ENCODE measurements at places on chromosomes 7 and 10. TPM values are rescaled to one million over a fixed set of nuclear protein-coding genes. Genes with fewer than 3 reads are reported as not detected.

Gene RSBN1L
- 16.3 TPM for total RNA-seq

Gene STEAP1B
- total RNA-seq = not detected

Gene SMNDC1
- total RNA-seq = 35.4 TPM

Gene ZP3
- total RNA-seq = not detected

Gene CALHM3
- 20.3 TPM for total RNA-seq

Gene GIMAP8
- not detected for total RNA-seq

Gene DRGX
- total RNA-seq = 0.22 TPM

Gene CABCOCO1
- total RNA-seq = not detected

Gene NPY4R2
- total RNA-seq = not detected

Gene EGR2
- total RNA-seq = 17.6 TPM

Gene MICALL2
- total RNA-seq = 5.6 TPM

Gene SORCS1
- 5.4 TPM for total RNA-seq

Gene ZNF3
- total RNA-seq = 52.8 TPM

- H3K27ac ChIP-seq = no peak overlapping the region
- H3K36me3 ChIP-seq = no peaks in the 10 kb centered on the region
- DNase-seq = no peak
- peaks cover 17% of the 10 kb centered on the region for H3K4me1 ChIP-seq
- peaks cover 18% of the 10 kb centered on the region for H3K27me3 ChIP-seq
Measured at GRCh38 chr10:128624656-128625530, 498.7 kb upstream of the MKI67 start.

DNA sequence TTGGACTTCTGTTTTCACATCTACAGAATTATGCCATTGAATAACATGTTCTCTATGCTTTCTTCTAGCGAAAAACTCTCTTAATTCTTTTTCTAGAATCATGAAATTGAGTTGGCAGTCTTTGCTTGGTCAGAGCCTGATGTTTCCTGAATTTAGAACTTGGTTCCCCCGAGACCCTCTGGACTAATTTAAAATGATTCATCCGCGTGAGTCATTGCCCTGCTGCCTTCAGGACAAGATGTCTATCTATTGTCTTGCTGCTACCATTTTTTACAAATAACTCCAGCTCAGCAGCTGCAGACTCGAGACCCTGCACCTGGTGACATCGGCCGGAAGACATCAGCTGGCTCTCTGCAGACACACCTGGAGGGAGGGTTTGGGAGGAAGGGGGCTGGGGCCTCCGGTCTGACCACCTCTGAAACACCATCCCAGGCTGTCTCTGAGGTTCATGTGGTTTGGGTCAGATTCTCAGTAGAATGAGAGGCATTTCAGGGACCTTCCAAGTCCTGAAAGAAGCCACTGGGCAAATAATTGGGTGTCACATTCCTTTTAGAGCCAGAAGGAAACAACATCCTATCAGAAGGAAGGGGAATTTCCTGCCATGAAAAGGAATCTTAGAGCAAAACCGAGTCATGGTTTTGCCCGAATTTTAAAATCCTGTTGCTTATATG lies 20.9 kb upstream of the KLF6 start:
- peak overlapping the region; percentile 56 for H3K4me3 ChIP-seq
- H3K36me3 ChIP-seq = no peaks in the 10 kb centered on the region

DNA sequence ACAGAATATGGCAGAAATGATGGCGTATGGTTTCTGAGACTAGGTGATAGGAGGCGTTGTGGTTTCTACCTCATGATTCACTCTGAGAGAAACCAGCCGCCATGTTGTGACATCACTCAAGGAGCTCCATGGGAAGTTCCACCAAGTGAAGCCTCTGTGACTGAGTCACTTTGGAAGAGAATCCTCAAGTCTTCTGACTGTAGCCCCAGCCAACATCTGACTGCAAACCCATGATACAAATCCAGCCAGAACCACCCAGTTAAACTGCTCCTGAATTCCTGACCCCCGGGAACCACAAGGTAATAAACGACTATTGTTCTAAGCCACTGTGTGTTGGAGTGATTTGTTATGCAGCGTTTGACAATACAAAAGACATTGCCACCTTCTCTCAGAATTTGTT lies 91.1 kb upstream of the CARD11 start:
- no peak overlapping the region for H3K4me3 ChIP-seq
- peaks cover 3% of the 10 kb centered on the region for H3K27me3 ChIP-seq
- H3K27ac ChIP-seq = no peak overlapping the region
- no peaks in the 10 kb centered on the region for H3K36me3 ChIP-seq

- DNase-seq = no peak
- peaks cover 32% of the 10 kb centered on the region for H3K4me1 ChIP-seq
- H3K27ac ChIP-seq = no peak overlapping the region
- H3K4me3 ChIP-seq = no peak overlapping the region
Measured at GRCh38 chr10:97188261-97188711, 2.5 kb upstream of the SLIT1 start.

DNA sequence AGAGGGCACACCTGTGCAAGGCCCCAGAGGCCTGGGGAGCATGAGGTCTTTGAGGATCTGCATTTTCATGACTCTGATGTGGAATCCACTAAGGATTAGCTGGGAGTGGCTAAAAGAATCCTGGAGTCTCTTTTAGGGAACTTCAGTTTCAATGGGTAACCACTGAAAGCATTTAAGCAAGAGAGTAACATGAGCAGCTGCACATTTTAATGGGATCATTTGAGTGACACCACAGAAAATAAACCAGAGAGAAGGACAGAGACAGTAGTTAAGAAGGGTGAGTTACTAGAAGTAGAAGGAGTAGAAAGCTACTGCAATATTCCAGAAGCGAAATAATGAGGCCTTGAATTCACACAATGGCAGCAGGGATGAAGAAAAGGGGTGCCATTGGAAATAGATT lies 5.2 kb downstream of the GOT1 start:
- no peak overlapping the region for H3K4me3 ChIP-seq
- H3K4me1 ChIP-seq = peaks cover 8% of the 10 kb centered on the region
- DNase-seq = no peak
- no peak overlapping the region for H3K27ac ChIP-seq
- H3K27me3 ChIP-seq = no peaks in the 10 kb centered on the region

DNA sequence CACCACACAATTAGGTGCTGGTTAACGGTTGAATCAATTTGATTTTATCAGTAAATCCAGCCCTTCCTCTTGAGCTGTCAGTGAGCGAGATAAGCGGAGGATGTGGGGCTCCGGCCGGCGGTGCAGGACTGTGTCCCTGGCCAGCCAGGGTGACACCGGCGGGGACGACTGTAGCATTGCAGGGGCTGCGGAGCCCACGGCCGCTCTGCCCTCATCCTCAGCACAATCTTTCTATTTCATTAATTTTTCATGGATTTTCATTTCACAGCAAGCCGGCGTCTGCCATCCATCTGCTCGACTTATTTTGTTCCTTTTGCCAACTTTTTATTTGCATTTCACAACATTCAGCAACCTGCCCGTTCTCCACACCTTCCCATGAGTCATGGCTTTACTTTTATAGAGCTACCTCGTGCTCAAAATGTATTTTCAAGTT lies 4.7 kb downstream of the ADARB2 start:
- H3K36me3 ChIP-seq = no peaks in the 10 kb centered on the region
- H3K4me1 ChIP-seq = peaks cover 10% of the 10 kb centered on the region
- no peak overlapping the region for H3K27ac ChIP-seq
- H3K4me3 ChIP-seq = peak overlapping the region; percentile 17
- peaks cover 85% of the 10 kb centered on the region for H3K27me3 ChIP-seq

GRCh38 chr10:12656518-12657142 lies 307.3 kb downstream of the CAMK1D start:
- no peak for DNase-seq
- no peaks in the 10 kb centered on the region for H3K27me3 ChIP-seq
- H3K4me1 ChIP-seq = no peaks in the 10 kb centered on the region
- no peak overlapping the region for H3K27ac ChIP-seq

GRCh38 chr10:71938211-71938610 lies 26.0 kb upstream of the CHST3 start:
- H3K27me3 ChIP-seq = no peaks in the 10 kb centered on the region
- no peak overlapping the region for H3K27ac ChIP-seq
- H3K36me3 ChIP-seq = peaks cover 3% of the 10 kb centered on the region
- no peak for DNase-seq
- H3K4me3 ChIP-seq = no peak overlapping the region
- H3K4me1 ChIP-seq = peaks cover 6% of the 10 kb centered on the region

DNA sequence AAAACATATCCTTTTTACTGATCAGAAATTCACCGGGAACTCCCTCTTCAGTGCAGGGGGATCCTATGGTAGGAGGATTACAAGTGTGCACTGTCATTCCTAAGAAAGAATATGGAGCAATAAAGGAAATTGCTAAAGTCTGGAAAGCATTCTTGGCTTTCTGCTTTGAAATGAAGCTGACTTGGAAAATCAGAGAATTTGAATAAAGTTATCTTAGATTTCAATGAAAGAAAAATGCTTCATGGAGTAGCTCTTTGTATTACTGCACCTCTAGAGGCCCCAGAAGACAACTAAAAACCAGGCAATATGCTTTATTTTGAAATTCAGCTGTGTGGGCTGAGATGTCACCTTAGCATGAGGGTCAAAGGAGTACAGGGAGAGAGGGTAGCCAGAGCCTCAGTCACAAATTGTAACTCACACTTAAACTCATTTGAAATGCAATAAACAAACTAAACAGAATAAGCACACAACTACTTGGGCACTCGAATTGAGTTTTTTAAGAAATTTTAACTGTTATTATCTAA lies 102.5 kb downstream of the IMMP2L start:
- no peaks in the 10 kb centered on the region for H3K4me1 ChIP-seq
- no peak for DNase-seq
- no peak overlapping the region for H3K27ac ChIP-seq
- H3K36me3 ChIP-seq = no peaks in the 10 kb centered on the region
- no peaks in the 10 kb centered on the region for H3K27me3 ChIP-seq
- H3K4me3 ChIP-seq = no peak overlapping the region

GRCh38 chr10:35089611-35090161 lies 455 bp downstream of the CUL2 start:
- peak overlapping the region; percentile 95 for H3K27ac ChIP-seq
- H3K4me1 ChIP-seq = peaks cover 16% of the 10 kb centered on the region
- H3K4me3 ChIP-seq = peak overlapping the region; percentile 98

- no peaks in the 10 kb centered on the region for H3K27me3 ChIP-seq
- peaks cover 3% of the 10 kb centered on the region for H3K36me3 ChIP-seq
- H3K4me1 ChIP-seq = peaks cover 19% of the 10 kb centered on the region
- no peak overlapping the region for H3K27ac ChIP-seq
- DNase-seq = no peak
Measured at GRCh38 chr10:103637927-103638557, 144.5 kb downstream of the NEURL1 start.

- peaks cover 44% of the 10 kb centered on the region for H3K4me1 ChIP-seq
- no peak for DNase-seq
- no peak overlapping the region for H3K4me3 ChIP-seq
- H3K27ac ChIP-seq = no peak overlapping the region
Measured at GRCh38 chr7:2613098-2613930, 18.5 kb upstream of the TTYH3 start.

GRCh38 chr7:1967512-1968396 lies 265.0 kb downstream of the MAD1L1 start:
- DNase-seq = no peak
- H3K36me3 ChIP-seq = peaks cover 20% of the 10 kb centered on the region
- no peak overlapping the region for H3K27ac ChIP-seq
- no peak overlapping the region for H3K4me3 ChIP-seq
- no peaks in the 10 kb centered on the region for H3K27me3 ChIP-seq

DNA sequence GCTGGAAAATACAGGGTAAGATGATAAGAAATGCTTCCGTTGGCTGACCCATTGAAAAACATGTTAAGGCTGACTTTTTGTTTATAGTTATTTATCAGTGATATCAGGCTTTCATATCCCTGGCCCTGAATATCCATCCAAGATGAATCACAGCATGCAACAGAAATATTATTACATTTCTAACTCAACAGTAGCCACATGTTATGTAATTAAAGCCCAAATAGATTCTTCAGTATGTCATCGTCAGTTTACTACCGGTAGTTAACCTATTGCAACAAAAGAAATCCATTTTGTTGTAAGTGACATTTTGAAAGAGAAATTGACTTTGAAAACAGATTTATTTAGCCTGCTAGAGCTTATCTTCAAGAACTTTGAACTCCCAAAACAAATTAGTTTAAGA lies 354.1 kb upstream of the CELF2 start:
- no peaks in the 10 kb centered on the region for H3K36me3 ChIP-seq
- no peak overlapping the region for H3K27ac ChIP-seq
- H3K27me3 ChIP-seq = peaks cover 26% of the 10 kb centered on the region
- DNase-seq = no peak
- H3K4me1 ChIP-seq = peaks cover 12% of the 10 kb centered on the region
- H3K4me3 ChIP-seq = no peak overlapping the region

- peaks cover 31% of the 10 kb centered on the region for H3K27me3 ChIP-seq
- H3K4me3 ChIP-seq = no peak overlapping the region
- DNase-seq = no peak
- no peak overlapping the region for H3K27ac ChIP-seq
- no peaks in the 10 kb centered on the region for H3K36me3 ChIP-seq
Measured at GRCh38 chr7:150468241-150468640, 17.8 kb downstream of the GIMAP8 start.

- no peak overlapping the region for H3K27ac ChIP-seq
- no peak for DNase-seq
- peaks cover 17% of the 10 kb centered on the region for H3K36me3 ChIP-seq
- H3K4me3 ChIP-seq = no peak overlapping the region
Measured at GRCh38 chr7:121049028-121049791, 60.7 kb downstream of the CPED1 start.
